Midbrain (tissue), 1 donor: ENCODE measurements at places on chromosomes 4 and X.
A peak's percentile ranks its signal among the peaks of the same experiment; 100 is the strongest.

GRCh38 chr4:23972187-23972586 lies 82.3 kb upstream of the PPARGC1A start:
- DNase-seq: no peak

DNA sequence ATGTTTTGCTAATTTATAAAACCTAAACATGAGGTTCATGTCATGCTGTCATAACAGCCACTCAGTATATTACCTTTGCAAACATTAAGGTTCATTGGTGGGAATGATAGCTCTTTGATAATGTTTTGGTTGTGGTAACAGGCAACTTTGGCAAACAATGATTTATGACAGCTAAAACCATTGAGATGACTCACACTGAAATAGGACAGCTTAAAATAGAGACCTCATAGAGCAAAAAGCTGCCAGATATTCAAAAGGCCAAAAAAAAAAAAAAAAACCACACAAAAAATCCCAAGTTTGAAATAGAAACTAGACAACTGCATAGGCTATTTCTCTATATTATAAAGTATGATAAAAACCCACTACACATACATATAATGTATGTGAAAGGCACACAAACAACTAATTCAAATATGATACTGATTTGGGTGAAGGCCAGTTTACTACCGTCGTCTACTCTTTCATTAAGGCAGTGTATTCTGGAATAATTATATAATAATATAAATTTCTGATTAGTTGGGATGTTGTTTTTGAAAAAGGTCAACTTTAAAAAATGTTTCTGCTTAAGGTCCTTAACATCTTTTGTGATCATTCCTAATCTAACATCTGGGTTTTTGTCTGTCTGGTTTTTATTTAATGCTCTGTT lies 646.0 kb upstream of the PITX2 start:
- no peak for DNase-seq

DNA sequence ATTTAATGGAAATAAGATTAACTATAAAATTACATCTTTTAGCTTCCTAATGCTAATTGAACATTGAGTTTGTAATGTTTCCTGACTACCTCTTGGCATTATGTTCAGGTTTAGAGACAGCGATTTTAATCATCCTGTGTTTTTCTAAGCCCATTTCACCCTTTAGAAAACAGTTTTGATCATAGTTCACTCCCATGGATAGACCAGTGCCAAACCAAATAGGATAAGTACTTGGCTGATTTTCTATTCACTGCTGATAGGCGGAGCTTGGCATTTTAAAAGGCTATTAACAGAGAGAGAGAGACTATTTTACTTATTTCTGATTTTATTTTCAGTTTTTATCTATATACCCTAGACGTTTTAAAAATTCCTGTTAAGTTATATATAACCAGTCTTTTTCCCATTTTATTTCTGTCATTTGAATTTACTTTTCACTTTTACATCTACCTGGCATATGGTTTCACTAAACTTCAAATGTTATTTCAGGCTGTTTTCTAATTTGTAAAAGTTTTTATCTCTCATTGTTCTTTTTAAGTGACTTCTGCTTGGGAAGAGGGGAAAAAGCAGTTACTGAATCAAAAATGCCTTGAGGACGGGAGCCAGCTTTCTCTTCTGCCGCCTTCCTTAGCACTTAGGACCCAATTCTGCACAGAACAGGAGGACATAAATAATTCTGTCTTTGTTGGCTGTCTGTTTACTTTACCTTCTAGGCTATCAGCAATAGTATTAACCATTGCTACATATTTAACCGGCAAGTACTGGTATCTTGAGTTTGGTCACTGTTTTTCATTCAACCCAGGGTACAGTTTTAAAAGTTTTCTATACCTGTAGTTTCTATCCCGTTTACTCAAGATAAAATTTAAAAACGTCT lies 46.4 kb downstream of the SGMS2 start:
- DNase-seq: no peak

GRCh38 chr4:121484633-121485032 lies 103.8 kb upstream of the QRFPR start:
- no peak for DNase-seq

GRCh38 chr4:133058701-133059100 lies 90.4 kb upstream of the PCDH10 start:
- no peak for DNase-seq

DNA sequence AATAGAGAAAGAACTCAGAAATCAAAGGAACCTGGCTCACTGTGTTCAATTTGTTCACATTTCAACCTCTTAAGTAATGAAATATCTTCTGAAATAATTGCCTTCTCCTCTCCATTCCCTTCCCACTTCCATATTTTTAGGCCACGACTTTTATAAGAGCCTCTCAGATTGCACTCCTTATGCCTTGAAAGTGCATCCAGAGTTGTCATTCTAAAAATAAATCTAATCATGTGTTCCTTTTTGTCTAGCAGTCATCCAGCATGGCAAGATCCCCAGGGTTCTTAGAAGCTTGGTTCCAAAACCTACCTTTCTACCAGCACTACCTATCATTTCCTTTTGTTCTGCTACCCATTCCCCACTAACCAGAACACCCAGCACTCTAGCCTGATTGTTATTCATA lies 42.4 kb upstream of the RPA4 start:
- no peak for DNase-seq

GRCh38 chr4:61182915-61183314 lies 17.2 kb upstream of the ADGRL3 start:
- no peak for DNase-seq

- peak; percentile 65 for DNase-seq
Measured at GRCh38 chr4:94452476-94453371, 982 bp downstream of the PDLIM5 start.
